ENCODE measurements at places on chromosomes 1 and 21.

DNA sequence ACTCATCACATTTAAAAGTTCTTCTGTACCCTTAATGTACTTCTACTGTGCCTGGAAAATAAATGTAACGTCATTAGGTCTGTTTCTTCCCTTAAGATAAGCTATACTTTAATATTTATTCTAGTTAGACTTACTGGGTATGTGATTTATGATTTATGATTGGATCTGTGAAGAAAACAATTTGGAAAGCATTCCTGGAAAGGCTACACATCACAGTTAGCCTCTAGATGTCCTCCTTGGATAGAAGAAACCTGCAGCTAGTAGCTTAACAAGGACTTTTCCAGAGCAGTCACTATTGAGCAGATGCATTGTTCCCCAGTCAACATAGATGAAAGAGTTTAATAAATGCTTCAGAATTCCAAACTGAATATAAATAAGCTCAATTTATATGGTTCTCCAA is 22.2 kb upstream of the ABL2 start:
- DNase-seq = no peak

DNA sequence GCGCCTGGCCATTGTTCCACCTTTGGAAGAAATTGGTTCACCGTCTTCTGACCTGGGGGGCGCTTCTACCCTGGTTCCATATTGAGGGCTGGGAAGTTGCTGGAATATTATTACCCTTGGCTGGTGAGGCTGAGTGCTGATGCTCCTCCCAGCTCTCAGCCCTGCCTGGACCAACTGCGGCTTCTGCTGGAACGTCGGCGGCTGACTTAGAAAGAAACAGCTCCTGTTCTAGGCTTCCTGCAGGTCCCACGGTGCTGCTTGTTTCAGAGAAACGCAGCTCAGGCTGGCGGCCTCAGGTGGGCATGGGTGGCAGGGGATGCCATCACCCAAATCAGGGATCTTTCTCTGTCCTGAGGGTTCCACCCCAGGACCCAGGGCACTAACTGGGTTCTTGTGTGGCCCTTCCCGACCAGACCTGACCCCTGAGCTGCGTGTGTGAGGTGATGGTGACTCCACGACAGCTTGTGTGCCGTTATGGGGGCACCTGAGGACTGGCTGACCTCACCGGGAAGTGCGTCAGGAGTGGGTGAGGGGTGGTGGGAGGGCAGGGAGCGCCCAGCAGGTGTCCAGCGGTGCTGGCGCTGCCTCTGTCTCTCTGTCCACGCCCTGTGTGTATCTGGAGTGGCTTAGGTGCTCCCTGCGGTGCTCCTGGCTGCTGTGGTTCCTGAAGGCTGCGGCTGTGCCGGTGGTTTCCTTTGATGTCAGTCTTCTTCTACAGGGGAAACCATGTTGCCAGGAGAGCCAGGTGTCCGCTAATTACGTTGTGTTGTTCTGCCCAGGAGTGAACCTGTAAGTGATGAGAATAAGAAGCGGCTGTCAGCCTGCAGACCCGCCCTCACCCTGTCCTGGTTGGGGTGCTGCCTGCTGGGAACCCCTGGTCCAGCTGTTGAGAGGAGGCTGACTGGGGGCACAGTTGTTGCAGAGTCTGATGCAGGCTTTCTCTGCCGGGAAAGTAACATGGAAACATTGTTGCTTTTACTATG is 8.9 kb downstream of the SKI start:
- DNase-seq = no peak

DNA sequence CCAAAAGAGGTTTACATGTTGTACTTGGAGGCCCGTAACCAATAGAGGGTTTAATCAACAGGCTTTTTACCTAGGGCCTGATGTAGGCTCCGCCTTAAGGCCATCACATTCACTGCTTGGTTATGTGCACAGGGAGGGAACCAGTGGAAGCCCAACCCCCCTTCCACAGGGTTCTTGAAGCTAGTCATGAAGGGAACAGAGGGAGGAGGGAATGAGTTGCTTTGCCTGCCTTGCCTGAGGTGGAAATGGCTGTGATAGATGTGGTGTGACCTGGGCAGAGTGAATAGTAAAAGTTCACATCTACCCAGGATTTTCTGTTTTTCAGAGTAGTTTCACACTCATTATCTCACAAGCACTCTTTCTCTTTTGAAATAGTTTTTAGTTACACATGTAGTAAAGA is 215.1 kb downstream of the ST6GALNAC3 start:
- no peak for DNase-seq

DNA sequence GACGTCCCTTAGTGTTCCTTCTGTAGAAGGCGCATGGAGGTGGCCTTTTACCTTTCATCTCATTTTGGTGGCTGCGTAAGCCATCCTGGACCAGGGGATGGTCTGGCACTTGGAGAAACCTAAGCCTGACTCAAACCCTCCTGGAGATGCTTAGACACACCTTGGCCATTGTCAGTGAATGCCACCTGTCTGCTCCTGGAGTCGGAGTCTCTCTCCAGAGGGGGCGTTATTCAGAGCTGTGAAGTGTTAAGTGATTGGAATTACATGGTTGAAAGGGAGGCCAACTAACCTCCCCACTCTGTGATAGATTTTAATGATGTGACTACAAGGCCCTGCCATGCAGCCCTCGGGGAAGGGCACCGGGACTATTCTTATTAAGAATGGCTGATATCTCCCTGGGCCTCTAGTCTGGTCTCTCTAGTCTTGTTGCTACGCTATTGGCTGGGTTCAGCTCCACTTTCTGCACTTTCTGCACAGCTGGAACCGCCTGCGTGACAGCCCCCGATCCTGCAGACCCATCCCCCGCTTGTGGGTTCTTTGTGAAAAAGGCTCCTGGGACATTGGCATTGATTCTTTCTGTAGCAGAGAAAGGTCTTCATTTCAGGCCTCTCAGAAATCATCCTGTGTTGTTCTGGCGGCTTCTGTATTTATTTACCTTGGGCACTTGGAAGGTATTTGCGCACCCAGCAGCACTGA is 4.2 kb downstream of the RASSF5 start:
- DNase-seq = no peak

- no peak for DNase-seq
These were observed 39.3 kb downstream of the TBX15 start for GRCh38 chr1:118948846-118949245.

Measured in H1 (cell line).